ENCODE measurements at places on chromosomes 3 and 15.

GRCh38 chr3:43369404-43370292 is 83.3 kb downstream of the SNRK start:
- DNase-seq = no peak

DNA sequence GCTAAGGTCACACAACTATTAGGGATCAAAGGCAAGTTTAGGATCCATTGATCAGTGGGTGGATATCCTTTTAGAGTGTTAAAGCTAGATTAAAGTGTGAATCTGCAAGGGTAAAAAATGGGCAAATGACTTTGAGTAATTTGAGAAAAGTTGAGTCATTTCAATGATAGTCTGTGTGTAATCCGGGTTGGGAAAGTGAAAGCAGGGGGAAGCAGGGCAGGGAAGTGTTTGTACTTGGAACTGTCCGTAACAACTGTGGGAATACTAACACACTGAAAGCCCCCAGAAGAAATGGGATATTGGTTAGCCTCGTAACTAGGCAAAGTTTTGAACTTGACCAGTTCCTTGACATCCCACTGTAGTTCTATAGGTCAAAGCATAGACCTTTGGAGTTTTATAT is 187.2 kb upstream of the SLITRK3 start:
- no peak for DNase-seq

- DNase-seq = no peak
Observed at GRCh38 chr3:68136411-68136810, 482.0 kb upstream of the SUCLG2 start.

- DNase-seq = no peak
Observed at GRCh38 chr15:100229181-100230163, 112.3 kb downstream of the ADAMTS17 start.

DNA sequence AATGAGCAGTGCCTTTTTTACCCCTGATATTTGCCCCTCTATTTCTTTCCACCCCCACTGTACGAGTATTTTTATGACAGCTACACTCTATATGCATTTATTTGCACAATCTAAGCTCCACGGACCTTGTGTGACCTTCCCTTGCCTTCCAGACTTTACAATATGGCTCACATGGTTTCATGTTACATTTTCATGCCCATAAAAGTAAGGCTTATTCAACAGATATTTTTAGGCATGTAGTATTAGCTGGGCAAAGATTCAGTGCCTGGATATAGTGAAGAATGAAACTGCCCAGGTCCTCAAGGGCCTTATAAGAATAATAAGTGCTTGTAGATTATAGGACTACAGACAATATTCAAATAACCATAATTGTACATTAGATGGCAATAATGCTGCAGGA is 481.9 kb upstream of the CNTN4 start:
- DNase-seq = no peak

DNA sequence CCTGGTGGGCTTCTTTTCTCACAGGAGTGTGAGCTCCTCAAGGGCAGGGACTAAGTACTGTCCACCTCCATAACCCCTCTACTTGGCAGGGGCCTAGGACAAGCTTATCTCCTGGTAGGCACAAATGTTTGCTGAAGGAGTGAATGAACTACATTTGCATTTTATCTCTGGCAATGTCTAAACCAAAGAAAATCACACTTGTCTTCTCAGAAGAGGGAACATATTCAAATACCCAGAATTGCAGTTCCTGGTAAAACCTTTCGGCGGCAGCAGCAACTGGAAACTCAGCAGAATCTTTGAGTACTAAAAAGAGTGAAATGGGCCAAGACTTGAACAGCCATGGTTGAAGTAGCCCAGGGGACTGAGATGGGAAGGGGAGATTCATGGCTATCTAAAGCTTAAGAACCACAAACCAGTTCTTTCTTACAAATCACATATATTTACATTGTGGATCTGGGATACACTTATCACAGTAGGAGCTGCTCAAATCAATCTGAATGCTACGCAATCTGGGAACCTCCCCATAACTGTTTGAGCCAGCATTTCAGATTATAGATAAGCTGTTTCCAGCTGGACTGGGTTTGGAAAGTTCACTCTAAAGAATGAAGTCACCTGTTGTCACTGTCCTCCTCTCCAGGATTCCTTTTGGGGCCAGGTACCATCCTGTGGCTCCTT is 18.7 kb upstream of the PTPN9 start:
- DNase-seq = no peak

- no peak for DNase-seq
Observed at GRCh38 chr3:167209011-167209410, 171.1 kb downstream of the ZBBX start.

DNA sequence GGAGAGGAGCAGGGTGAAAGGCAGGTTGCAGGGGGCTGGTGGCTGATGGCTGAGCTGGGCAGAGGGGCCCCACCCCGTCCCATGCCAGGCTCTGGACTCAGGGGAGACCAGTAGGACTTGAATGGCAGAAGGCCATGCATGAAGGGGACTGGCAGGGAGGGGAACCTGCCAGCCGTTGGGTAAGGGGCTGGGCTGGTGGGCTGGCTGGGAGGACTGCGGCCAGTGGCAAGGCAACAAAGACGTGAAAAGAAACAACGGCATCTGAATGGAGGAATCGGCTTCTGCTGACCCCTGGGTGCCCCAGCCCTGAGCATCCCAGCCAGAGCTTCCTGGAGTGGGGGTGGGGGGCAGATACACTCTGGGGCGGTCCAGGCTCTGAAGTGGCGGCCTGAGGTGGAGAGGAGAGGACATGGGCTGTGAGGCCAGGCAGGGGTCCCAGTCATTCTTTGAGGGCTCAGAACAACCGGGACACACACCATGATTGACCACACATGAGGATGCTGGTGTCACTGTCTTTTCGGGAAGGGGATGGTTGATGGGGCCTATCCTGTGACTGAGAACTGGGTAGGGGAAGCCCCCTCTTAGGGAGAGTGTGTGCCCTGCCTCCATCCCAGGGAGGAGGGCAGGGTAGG is 11.7 kb downstream of the GLYCTK start:
- no peak for DNase-seq

DNA sequence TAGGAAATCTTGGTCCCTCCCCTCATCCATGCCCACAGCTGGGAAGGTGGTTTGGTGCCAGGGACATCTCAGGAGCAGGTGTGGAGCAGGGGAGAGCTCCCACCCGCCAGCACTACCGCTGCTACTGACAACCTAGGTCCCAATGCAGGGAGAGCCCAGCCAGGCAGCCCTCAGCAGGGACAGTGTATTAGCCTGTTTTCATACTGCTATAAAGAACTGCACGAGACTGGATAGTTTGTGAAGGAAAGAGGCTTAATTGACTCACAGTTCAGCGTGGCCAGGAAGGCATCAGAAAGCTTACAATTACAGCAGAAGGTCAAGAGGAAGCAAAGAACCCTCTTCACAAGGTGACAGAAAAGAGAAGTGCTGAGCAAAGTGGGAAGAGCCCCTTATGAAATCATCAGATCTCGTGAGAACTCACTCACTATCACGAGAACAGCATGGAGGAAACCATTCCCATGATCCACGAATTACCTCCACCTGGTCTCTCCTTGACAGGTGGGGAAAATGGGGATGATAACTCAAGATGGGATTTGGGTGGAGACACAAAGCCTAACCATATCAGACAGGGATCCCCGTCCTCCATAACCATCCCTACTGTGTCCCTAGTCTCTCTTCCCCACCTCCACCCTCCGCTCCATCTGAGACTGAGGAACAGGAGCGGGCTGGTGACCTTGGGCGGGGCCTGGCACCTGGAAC is 218.6 kb downstream of the TBC1D2B start:
- no peak for DNase-seq

DNA sequence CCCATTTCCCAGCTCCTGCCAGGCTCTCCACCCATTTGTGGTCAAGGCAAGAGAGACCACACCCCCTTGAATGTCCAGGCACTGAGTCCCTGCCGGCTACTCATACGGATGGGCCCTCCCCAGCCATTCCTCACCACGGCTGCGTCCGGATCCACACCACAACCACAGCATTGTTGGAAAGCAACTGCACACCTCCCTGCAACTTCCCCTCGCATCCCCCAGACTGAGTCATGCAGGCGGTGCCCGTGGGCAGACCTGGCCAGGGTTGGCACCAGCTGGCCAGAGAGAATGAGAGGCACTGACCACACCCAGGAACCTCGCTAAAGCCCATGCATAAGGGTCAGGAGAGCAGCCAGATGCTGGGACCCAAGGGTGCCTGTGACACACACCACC is 30.5 kb downstream of the LOXL1 start:
- peak; percentile 86 for DNase-seq

Data from Caki2 (cell line).